ENCODE measurements at places on chromosomes 7 and 10.

- no peak for DNase-seq
Measured at GRCh38 chr7:104536956-104537355, 208.6 kb downstream of the LHFPL3 start.

GRCh38 chr7:146788008-146788407 lies 671.4 kb downstream of the CNTNAP2 start:
- no peak for DNase-seq

- no peak for DNase-seq
Measured at GRCh38 chr10:35324196-35324595, 12.1 kb upstream of the CCNY start.

DNA sequence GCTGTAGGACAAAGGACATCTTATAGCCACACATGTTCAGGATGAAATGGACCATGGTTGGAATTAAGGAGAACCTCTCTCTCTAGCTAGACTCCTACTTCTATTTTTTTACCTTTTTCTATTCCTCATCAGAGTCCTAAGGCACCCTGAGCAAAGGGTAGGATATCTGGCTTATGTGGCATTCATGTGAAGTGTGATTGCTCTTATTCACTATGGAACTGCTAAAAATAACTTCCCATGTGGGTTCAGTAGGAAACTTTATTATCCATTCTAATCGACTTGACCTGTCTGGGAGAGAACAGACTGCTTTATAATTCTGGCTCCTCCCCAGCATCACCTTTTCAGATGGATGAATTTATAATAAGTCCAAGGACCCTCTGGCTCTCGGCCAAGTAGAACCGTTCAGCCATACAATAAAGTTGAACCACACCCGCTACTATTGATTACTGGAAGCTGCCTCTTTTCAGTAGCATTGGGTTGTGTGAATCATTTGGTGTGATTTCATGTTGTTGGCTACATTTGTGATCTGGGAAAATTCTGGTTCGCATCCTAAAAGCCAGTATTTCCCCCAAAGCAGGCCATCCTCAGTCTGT lies 117.5 kb downstream of the NRF1 start:
- no peak for DNase-seq
